ENCODE measurements at places on chromosomes 12 and 14.

GRCh38 chr14:33755358-33755757 lies 195.5 kb downstream of the EGLN3 start:
- DNase-seq = no peak

DNA sequence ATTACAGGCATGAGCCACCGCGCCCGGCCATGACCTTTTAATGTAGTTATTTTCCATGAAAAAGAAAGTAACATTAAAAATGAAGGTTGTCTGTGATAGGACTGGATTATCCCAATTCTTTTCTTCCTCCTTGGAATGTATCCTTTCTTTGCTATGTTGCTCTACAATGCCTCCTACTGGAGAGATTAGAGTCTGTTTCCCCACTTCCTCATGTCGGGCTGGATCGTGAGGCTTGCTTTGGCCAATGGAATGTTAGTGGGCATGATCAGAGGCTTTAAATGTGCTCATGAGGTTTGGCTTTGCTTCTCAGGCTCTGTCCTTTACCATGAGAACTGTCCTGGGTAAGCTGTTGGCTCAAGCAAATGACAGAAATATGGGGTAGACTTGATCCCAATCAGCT lies 34.7 kb upstream of the SOCS2 start:
- no peak for DNase-seq

- DNase-seq = no peak
These were observed 18.3 kb downstream of the TBX3 start for GRCh38 chr12:114665411-114666260.

- no peak for DNase-seq
These were observed 410.2 kb downstream of the APAF1 start for GRCh38 chr12:99055299-99055698.

GRCh38 chr14:24940213-24940783 lies 109.6 kb downstream of the STXBP6 start:
- no peak for DNase-seq
